ENCODE measurements at places on chromosomes 2 and 18. TPM values are rescaled to one million over a fixed set of nuclear protein-coding genes. Genes with fewer than 3 reads are reported as not detected.

Gene CD207
- not detected for total RNA-seq

Gene SPATA3
- not detected for total RNA-seq

Gene PREPL
- 29.1 TPM for total RNA-seq

GRCh38 chr2:80638783-80639182 lies 334.2 kb upstream of the LRRTM1 start:
- no peaks in the 10 kb centered on the region for H3K4me1 ChIP-seq
- H3K27ac ChIP-seq, result no peak overlapping the region
- no peaks in the 10 kb centered on the region for H3K36me3 ChIP-seq
- no peak for DNase-seq
- H3K4me3 ChIP-seq, result no peak overlapping the region

- no peak for DNase-seq
- H3K4me3 ChIP-seq, result no peak overlapping the region
- no peaks in the 10 kb centered on the region for H3K27me3 ChIP-seq
- H3K36me3 ChIP-seq, result 0 out of 2 replicates have a peak, but pooled peaks cover under 1% of the 10 kb centered on the region
- H3K4me1 ChIP-seq, result no peaks in the 10 kb centered on the region
- H3K27ac ChIP-seq, result peak overlapping the region; percentile 83
Observed at GRCh38 chr2:239086325-239087020, 238.6 kb downstream of the TWIST2 start.

DNA sequence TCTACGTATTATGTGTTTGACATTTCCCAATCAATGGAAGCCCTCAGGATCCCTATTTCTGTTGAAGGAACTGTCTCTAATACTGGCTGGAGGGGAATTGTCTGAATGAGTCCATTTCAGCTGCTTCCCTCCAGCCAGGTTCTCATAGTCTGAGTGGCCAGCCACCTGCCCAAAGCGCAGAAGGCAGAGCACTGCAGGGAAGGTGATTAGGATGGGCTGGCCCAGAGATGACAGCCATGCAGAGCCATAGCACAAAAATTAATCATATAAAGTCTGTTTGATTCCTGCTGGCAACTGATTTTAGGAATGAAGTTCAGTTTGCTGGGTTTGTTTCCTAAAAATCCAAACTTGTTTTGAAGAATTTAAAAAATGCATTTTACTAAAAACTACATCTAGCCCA lies 327.1 kb downstream of the ETAA1 start:
- no peak overlapping the region for H3K27ac ChIP-seq
- no peak overlapping the region for H3K4me3 ChIP-seq
- no peak for DNase-seq
- no peaks in the 10 kb centered on the region for H3K4me1 ChIP-seq
- H3K27me3 ChIP-seq, result no peaks in the 10 kb centered on the region
- peaks cover 14% of the 10 kb centered on the region for H3K36me3 ChIP-seq

DNA sequence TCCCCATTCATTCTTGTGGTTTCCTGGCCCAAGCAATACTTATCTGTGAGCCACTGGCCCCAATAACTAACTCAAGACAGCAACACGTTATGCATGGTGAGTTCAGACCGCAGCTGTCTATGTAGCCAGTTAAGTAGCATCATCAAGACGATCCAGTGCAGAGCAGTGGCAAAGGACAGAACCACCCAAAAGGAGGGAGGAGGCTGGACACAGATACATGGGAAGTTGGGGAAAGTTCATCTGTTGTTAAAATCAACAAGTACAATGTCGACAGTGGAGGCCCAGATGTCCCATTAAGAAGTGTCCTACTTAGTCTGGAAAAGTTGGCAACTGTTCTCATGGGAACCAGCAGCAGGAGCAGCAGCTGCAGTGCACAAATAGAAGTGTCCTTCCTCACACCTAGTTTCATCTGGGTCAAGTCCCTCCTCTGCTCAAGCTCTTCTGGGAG lies 106.9 kb upstream of the THOC1 start:
- H3K36me3 ChIP-seq, result no peaks in the 10 kb centered on the region
- H3K27me3 ChIP-seq, result peaks cover 10% of the 10 kb centered on the region
- H3K27ac ChIP-seq, result no peak overlapping the region
- no peak overlapping the region for H3K4me3 ChIP-seq
- peaks cover 19% of the 10 kb centered on the region for H3K4me1 ChIP-seq
- no peak for DNase-seq

DNA sequence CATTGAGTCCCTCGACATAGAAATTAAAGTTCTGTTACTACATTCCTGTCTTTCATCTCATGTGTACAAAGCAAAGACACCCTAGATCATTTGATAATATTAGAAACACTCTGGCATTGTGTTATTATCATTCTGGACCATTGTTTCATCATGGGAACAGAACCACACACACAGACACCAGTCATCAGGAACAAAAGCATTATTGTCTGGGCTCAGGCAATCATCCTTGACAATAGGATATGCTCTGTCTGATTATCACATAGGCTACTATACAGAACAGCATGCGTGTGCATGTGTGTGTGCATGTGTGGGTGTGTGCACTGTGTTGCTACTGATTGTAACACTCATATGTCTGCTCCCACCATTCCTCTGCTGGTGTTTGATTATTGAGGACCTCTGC lies 242.5 kb downstream of the SH3BP4 start:
- no peak overlapping the region for H3K4me3 ChIP-seq
- no peaks in the 10 kb centered on the region for H3K27me3 ChIP-seq
- no peak overlapping the region for H3K27ac ChIP-seq
- DNase-seq, result no peak

DNA sequence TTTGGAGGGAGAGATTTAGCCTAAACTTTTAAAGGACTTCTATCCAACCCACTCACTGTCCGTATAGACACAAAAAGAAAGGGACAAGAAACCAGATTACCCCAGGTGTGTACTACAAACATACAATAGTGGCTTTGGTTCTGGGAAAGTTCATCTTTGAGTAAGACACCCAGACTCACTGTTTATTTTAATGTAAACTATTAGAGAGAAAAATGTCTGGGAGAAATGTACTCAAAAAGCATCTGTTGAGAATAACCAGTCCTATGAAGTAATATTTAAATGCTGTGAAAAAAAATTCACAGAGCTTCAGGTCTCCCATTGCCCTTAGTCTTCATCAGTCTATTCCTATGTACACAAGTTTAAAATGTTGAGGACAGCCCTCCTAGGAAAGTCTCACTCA lies 107.5 kb downstream of the SLC8A1 start:
- no peak overlapping the region for H3K27ac ChIP-seq
- H3K4me3 ChIP-seq, result no peak overlapping the region
- no peaks in the 10 kb centered on the region for H3K4me1 ChIP-seq
- no peaks in the 10 kb centered on the region for H3K27me3 ChIP-seq

Data from WTC11 (cell line).